ENCODE measurements at places on chromosomes 13 and 19.

GRCh38 chr19:33150852-33151518, 19.1 kb downstream of the WDR88 start:
- DNase-seq = no peak

- DNase-seq = no peak
Measured at GRCh38 chr13:48066310-48066989, 28.5 kb downstream of the MED4 start.

- no peak for DNase-seq
Measured at GRCh38 chr13:49453465-49453864, 9.4 kb downstream of the SETDB2 start.

- DNase-seq = no peak
Measured at GRCh38 chr19:42634409-42635232, 39.9 kb upstream of the CEACAM8 start.

GRCh38 chr13:29767006-29767405, 83.4 kb downstream of the UBL3 start:
- DNase-seq = no peak

- no peak for DNase-seq
Measured at GRCh38 chr19:7874897-7875273, 695 bp upstream of the PRR36 start.

- no peak for DNase-seq
Measured at GRCh38 chr13:44508562-44509077, 67.5 kb downstream of the TSC22D1 start.

DNA sequence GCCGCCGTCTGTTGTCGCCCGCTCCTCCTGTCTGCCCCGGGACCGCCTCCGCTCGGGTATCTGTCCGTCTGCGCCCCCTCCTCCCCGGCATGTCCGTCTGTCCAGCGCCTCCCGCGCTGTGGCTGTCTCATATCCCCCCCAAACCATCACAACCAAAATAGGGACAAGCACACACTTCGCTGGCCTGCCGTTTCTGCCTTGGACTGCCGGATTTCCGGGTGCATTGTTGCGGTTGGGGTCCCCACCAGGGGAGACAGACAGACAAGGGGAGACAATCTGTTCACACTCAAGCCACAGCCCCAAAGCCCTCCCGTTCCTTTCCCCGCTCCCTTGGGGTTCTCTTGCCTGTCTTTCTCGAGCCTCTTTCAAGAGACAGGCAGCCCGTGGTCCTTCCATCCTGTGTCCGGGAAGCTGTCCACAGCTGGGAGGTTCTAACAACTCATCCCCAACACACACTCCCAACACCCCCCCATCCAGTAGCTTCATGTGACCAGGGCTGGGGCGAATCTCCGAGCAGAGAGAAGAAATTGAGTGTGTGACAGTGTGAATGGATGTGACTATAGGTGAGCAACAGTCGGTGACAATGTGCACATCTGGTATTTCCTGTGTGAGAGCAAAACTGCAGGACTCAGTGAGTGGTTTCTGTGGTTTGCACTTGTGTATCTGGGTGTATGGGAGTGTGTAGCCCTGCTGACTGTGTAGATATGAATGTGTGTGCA, 16.5 kb upstream of the FOSB start:
- DNase-seq = no peak

DNA sequence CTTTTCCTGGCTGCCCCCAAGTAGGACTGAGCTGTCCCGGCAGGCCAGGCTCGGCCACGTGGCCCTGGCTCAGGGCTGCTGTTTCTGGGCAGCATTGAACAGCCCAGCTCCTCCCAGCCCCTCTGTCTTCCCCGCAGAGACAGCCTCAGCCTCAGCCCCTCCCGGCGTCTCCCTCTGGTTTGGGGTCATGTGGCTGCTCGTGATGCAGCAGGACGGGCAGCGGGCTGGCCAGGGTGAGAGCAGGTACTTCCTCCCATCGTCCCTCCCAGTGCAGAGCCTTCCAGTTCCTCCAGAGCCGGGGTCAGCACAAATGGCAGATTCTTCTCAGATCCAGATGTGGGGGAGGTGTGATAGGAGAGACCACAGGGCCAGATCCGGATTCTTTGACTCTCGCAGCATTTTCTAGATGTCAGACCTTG, 114.6 kb downstream of the KDM4B start:
- no peak for DNase-seq

GRCh38 chr13:69487576-69487975, 620.0 kb upstream of the ATXN8OS start:
- no peak for DNase-seq
